ENCODE measurements at places on chromosomes 2 and 18. TPM values are rescaled to one million over a fixed set of nuclear protein-coding genes. Genes with fewer than 3 reads are reported as not detected.

Gene CNDP1
- total RNA-seq, result not detected

Gene C2orf81
- 0.28 TPM for total RNA-seq

Gene CDK15
- not detected for total RNA-seq

Gene EN1
- total RNA-seq, result not detected

Gene SCTR
- not detected for total RNA-seq

Gene CHRNG
- total RNA-seq, result not detected

Gene FAM210A
- 31.6 TPM for total RNA-seq

Gene ZBTB7C
- total RNA-seq, result not detected
